ENCODE measurements at places on chromosomes 3 and 15.

- no peak for DNase-seq
These were observed 18.4 kb downstream of the KLF13 start for GRCh38 chr15:31344823-31345605.

- DNase-seq: no peak
These were observed 1144.2 kb downstream of the ROBO2 start for GRCh38 chr3:78183906-78184599.

DNA sequence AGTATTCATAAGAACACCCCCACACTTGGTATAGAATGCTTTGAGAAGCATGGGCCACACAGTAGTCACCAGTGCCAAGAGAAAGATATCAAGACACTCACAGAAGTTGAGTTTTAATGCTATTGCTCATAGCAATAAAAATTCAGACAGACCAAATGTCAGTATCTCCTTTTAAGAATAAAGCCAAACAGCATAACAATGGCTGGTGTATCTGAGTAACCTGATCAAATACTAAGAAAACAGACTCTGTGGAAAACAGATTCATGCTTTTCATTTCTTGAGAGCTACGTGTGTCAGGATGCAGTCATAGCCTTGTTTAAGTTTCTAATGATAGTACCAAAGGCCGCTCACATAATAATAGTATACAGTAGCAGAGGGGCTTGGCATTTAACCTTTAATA is 778.5 kb downstream of the MECOM start:
- no peak for DNase-seq

GRCh38 chr3:15616053-15616452 is 14.5 kb downstream of the BTD start:
- DNase-seq: no peak

DNA sequence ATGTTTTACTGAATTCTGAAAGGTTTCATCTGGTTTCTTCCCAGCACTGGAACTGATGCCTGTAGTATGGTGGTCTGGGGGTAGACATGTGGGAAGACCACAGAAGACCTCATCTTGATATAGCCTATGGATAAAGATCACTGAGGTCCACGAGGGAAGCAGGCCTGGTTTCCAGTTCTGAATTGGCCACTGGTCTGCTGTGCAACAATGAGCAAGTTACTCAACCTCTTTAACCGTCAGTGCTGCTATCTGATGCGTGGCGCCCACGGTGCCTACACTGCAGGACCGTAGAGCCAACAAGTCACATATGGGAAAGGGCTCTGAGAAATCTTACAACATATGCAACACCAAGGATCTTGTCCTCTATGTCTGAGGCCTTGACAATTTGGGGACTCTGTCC is 13.3 kb downstream of the TLE3 start:
- DNase-seq: no peak

- no peak for DNase-seq
These were observed 4.6 kb downstream of the SEMA7A start for GRCh38 chr15:74428970-74429780.

DNA sequence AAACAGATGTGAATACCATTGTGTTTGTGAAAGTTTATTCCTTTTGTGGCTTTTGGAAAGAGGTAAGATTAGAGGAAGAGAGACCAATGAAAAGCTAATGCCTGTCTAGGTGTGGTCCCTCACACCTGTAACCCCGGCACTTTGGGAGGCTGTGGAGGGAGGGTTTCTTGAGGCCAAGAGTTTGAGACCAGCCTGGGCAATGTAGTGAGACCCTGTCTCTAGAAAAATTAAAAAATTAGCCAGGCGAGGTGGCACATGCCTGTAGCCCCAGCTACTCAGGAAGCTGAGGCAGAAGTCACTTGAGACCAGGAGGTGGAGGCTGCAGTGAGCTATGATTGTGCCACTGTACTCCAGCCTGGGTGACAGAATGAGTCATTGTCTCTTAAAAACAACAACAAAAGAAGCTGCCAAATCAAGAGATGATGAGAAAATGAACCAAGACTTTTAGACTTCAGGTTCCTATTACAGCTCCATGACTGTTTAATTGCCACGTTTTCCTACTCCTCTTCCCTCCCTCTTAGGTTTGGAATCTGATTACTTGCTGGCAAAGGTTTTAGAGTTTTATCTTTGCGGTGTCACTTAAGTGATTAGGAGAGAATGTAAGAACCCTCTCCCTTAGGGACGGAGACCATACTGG is 68.7 kb downstream of the CGNL1 start:
- DNase-seq: no peak

DNA sequence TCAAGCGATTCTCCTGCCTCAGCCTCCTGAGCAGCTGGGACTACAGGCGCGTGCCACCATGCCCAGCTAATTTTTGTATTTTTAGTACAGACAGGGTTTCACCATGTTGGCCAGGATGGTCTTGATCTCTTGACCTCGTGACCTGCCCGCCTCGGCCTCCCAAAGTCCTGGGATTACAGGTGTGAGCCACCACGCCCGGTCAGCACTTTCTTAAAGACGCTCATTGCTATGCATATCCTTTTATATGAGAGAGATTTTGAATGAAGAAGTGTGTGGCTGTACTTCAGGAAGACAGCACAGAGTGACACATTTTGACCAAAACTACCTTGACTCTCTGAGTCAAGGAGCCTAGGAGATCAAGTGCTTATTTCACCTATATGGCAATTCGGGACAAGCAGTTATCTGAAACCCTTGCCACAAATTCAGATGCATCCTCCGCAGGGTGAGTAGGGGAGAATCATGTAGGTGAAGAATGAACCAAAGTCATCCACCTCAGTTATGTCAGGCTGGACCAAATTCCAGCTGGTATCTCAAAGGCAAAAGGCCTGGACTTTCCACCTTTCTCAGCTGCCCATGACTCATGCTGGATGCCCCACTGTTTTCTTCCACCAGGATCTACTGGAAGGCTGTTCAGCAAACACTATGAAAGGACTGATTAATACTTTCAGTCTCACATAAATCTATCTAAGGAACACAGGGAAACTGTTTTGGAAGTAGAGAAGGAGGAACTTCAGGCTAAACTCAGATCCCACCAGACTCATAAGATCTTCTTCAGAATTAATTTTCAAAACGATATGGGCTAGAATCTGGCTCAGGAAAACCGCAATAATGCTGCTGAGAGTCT is 31.9 kb downstream of the SUSD5 start:
- DNase-seq: no peak

Measured in SW 1271 (cell line).